ENCODE measurements at places on chromosomes 2 and 18.

DNA sequence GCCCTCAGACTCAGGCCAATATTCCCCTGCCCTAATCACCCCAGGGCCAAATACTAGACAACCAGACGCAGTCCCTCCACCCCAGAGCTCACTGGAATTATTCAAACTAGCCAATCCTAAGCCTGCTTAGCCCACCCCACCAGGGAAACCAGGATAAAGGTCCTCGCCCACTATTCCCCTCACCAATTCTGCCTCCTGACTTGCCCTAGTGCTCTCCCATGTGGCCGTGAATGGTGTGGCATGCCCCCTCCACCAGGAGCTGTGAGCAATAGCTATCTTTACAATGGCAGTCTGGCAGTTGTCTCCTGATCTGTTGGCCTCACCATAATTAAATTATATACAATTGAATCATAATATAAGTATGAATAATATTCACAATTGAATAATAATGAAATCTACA is 42.3 kb downstream of the FAM124B start:
- DNase-seq, result no peak

- DNase-seq, result no peak
Measured at GRCh38 chr2:64262071-64262470, 117.9 kb upstream of the PELI1 start.

DNA sequence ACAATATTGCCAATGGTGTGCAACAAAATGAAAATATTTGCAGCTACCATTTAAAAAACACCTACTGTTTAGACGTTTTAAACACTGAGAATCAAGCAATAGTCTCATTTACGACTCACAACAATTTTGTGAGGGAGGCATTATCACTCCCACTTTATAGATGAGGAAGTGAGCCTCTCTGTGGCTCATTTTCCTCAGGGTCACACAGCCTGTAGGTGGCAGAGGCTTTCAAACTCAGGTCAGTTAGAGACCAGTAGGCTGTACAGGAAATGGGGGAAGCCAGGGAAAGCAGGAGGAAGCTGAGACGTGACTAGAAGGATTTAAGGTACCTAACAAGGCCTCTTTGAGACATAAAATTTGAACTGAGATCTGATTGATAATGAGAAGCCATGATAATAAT is 95.0 kb upstream of the ZNF521 start:
- DNase-seq, result no peak

GRCh38 chr2:36805635-36806224 is 109.2 kb downstream of the VIT start:
- DNase-seq, result no peak

GRCh38 chr2:171150694-171151285 is 9.9 kb downstream of the TLK1 start:
- no peak for DNase-seq

GRCh38 chr18:74124642-74125041 is 23.0 kb downstream of the FBXO15 start:
- DNase-seq, result no peak

GRCh38 chr2:32229635-32230034 is 35.1 kb downstream of the NLRC4 start:
- no peak for DNase-seq

DNA sequence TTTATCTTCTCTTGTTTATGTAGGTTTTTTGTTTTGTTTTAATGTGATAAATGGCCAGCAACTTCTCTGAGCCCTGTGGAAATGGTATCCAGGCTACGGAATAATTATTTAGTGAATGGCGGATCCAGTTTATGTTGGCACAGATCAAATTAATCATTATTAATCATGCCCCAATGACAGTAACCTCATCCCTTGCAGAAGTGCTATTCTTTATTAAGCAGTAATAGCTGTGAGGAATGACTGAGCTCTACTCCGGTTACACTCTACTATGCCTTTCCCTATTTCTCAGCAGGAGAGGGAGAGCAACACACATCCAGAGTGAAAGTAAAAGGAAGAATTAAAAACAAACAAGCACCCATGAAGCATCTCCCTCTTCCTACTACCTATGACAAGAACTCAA is 84.8 kb downstream of the SETBP1 start:
- DNase-seq, result no peak

- no peak for DNase-seq
Measured at GRCh38 chr2:236574424-236575145, 5.0 kb downstream of the ACKR3 start.

- DNase-seq, result no peak
Measured at GRCh38 chr2:3290655-3291054, 87.0 kb downstream of the EIPR1 start.

DNA sequence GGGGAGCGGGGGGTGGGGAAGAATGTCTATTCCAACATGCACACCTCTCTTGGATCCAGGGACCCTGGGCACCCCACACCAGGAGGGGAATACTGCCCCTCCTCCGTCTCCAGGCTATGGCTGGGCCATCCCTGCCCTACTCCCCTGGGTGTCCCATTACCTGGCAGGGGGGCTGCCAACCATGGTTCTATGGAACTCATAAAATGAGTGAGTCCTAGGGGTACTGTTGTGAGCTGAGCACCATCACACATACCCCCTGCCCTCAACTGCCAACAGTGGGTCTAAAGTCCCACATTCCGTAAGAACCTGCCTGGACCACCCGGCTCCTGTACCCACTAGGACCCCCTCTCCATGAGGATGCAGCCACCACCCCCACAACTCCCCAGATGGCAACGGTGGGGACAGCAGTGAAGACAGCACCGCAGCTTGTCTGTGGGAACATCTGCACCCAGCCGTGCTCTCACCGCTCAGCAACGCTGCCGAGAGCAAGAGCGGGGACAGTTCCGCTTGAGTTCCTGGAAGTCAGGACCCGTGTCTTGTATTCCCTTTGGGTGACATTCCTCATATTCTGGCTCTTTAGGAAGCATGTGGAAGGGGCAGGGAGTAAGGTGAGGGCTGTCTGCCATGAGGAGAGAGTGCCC is 41.5 kb downstream of the BIN1 start:
- DNase-seq, result no peak

GRCh38 chr18:12283256-12283655 is 24.8 kb upstream of the TUBB6 start:
- DNase-seq, result no peak
